ENCODE measurements at places on chromosomes 5 and 9.

DNA sequence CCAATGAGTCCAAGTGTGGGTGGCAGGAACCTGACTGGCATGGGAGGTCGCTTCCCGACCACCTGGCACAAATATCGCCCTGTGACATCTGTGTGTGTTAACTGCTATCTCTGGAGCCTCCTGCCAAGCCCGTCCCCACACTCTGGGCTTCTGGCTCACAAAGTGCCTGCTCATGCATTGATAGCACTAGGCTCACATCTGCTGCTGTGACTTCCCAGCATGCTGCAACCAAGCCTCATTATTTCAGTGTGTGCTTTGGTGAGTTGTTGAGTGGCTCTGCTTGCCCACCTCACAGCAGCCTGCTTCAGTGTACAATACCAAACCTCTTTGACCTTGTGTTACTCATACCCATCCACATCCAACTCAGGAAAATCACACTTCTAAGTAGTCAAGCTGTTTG, 139.8 kb downstream of the APBA1 start:
- no peak for DNase-seq

DNA sequence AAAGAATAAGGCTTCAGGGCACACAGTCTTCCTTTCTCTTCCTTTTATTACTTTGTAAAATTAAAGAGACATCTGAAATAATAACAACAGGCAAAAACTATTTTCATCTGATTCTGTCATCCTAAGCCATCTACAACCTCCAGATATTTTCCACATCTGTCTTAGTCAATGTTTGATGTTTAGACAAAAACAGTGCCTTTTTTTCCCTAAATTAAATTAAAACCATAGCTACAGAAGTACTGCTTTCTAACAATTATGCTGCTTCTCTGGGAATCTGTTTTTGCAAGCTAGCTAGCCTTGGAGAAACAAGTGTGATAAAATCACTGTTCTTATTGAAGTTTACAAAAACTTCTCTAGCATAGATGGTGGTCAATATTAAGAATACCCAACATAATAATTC, 95.4 kb downstream of the KIAA0825 start:
- no peak for DNase-seq

- no peak for DNase-seq
Measured at GRCh38 chr5:89470658-89471057, 587.7 kb upstream of the MEF2C start.

DNA sequence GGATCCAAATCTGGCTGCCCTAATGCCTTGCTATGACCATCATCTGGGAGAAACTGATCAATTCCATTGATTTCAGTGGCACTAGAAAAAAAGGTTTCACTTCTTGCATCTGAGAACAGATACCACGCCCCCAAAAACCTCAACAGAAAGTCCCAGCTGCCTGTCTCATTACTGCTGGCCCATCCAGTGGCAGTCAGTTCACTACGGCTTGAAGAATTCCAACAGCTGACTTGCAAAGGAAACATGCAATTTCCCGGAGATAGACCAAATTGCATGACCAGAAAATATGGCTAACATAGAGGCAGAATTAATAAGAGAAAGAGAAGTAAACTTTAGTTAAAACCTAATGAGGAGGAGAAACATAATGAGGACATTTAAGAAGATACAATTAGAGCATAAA, 48.6 kb downstream of the UGCG start:
- peak; percentile 71 for DNase-seq

- no peak for DNase-seq
Measured at GRCh38 chr5:118551716-118552115, 436.6 kb downstream of the DTWD2 start.

- DNase-seq, result peak; percentile 100
Measured at GRCh38 chr9:115690786-115691496, 462.6 kb upstream of the PAPPA start.

GRCh38 chr9:95268681-95269080, 48.8 kb downstream of the FANCC start:
- peak; percentile 22 for DNase-seq

DNA sequence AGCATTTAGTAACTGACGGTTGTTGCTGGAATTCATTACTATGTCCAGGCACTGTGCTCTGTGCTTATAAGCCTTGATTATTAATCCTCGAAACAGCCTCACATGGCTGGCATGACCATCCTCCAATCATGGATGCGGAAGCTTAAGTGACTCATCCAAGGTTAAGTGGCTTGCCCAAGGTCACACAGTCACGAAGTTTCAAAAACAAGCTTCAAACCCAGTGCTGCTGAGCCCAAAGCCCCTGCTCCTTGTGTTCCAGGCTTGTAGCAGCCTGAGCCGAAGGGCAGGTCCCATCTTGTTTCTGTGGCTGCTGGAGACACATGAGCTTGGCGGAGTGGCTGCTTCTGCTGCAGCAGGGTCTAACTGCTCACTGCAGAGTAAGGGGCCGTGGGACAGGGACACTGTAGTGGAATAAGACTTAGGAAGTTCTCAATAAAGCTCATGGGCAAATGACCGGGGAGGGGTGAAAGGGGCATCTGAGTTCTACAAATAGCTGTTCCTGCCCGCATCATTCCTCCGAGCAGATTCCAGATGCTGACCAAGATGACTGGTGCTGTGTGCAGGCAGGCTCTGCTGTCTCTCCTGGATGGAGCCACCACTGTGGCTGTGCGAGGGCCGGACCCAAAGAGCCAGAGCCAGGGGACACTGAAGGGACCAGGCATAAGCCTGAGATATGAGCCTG, 32.4 kb downstream of the WHRN start:
- DNase-seq, result no peak

GRCh38 chr5:9479361-9479760, 66.5 kb downstream of the SEMA5A start:
- peak; percentile 94 for DNase-seq

DNA sequence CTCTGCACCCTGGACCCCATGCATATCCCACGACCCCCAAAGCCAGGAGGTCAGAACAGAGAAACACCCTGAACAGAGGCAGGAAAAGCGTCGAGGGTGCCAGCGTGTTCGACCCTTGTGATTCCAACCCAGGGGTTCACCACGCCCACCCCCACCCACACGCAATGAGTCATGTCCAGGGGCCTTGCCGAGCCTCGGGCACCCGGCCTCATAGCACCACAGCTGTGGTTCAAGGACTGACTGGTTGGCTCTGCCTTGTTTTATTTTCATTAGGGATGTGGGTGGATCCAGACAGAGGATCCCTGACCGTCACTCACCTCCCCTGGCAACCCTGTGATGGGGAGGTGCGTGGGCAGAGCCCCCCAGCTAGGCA, 9.5 kb upstream of the QSOX2 start:
- DNase-seq, result peak; percentile 30

- DNase-seq, result no peak
Measured at GRCh38 chr5:159215886-159216285, 6.5 kb upstream of the RNF145 start.

DNA sequence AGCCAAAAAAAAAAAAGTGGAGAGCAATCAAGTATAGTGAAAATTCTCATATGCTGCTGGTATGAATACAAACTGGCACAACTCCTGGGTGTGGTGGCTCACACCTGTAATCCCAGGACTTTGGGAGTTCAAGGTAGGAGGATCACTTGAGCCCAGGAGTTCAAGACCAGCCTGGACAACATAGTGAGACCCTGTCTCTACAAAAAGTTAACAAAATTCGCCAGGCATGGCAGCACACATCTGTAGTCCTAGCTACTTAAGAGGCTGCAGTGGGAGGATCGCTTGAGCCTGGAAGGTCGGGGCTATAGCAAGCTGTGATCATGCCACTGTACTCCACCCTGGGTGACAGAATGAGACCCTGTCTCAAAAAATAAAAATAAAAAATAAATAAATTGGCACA, 51.7 kb downstream of the FNIP1 start:
- DNase-seq, result no peak

- DNase-seq, result peak; percentile 54
Measured at GRCh38 chr9:69175486-69175885, 1.4 kb downstream of the TJP2 start.

- DNase-seq, result no peak
Measured at GRCh38 chr9:115437418-115437817, 319.5 kb upstream of the TNC start.

GRCh38 chr9:3441197-3441816, 84.5 kb downstream of the RFX3 start:
- peak; percentile 59 for DNase-seq

GRCh38 chr5:152641970-152642805, 237.1 kb upstream of the NMUR2 start:
- DNase-seq, result no peak

DNA sequence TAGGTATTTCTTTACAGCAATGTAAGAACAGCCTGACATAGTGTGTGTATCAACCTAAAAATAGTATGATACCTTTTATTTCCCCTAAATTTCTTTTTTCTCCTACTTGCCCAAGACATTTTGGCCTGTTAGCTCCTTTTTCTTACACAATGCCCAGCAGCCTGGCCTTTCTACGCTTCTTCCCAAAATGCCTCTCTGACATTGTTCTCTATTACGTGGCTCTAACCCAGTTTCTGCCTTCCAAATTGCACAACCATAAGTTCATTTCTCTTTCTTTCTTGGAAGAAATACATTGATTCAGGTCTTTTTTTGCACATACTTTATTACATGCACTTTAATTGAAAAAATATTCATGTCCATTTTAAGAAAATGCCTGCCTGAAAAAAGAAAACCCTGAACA, 408.2 kb downstream of the PRR16 start:
- DNase-seq, result no peak

GRCh38 chr9:135530146-135530545, 8.9 kb downstream of the LCN1 start:
- no peak for DNase-seq

GRCh38 chr5:115947260-115947659, 15.0 kb upstream of the LVRN start:
- DNase-seq, result peak; percentile 54

Data from fibroblast of skin of back (primary cell).